ENCODE measurements at places on chromosomes 16 and 17.

GRCh38 chr16:79897453-79898146, 297.1 kb upstream of the MAF start:
- no peak for DNase-seq

- DNase-seq: no peak
These were observed 114.3 kb downstream of the MGAT5B start for GRCh38 chr17:76982408-76983074.

- DNase-seq: no peak
These were observed 3.7 kb upstream of the CACNA1G start for GRCh38 chr17:50556803-50557202.

GRCh38 chr16:31213877-31214707, at the start of gene TRIM72:
Gene TRIM72 (plus strand): TSS chr16:31214119. CDS start chr16:31214739, 620 bp downstream.
- DNase-seq: no peak

DNA sequence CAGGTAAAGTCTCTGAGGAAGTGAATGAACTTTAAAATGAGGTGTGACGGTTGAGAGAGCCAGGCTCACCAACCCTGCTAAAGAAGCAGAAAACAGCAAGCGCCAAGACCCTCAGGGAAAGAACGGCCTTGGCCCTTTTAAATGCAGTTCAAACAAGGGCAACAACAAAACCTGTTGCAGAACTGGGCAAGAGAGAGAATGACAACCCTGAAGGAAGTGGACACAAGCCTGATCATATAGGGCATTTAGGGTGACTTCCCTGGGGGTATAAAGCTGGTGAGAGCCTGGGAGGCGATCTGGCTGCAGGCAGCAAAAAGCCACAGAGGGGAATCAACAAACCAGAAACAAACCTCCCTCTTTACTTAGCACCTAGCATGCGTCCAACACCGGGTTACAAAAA, 1.0 kb downstream of the CPPED1 start:
- DNase-seq: no peak

- no peak for DNase-seq
These were observed 2.1 kb upstream of the TEX19 start for GRCh38 chr17:82356845-82357355.

- DNase-seq: no peak
These were observed 20.2 kb downstream of the CHCT1 start for GRCh38 chr17:60442271-60443173.

- DNase-seq: no peak
These were observed 684 bp downstream of the YPEL2 start for GRCh38 chr17:59331929-59332748.

DNA sequence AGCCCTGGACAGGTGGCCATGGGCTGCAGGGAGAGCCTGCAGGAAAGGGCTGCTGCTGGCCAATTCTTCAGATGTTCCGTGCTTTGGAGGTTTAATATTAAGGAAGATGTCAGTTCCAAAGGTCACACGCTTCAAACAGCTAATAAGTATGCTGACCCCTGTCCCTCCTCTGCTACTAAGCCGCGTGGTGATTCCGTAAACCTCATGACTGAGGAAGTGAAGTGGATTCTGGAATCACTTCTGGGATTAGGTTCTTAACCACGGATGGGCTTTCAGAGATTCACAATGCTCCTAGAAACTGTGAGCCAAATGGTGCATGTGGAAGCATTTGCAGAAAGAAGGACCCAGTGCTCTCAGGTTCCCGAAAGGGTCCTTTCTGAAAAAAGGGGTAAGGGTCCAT, 28.5 kb upstream of the ERN1 start:
- no peak for DNase-seq

DNA sequence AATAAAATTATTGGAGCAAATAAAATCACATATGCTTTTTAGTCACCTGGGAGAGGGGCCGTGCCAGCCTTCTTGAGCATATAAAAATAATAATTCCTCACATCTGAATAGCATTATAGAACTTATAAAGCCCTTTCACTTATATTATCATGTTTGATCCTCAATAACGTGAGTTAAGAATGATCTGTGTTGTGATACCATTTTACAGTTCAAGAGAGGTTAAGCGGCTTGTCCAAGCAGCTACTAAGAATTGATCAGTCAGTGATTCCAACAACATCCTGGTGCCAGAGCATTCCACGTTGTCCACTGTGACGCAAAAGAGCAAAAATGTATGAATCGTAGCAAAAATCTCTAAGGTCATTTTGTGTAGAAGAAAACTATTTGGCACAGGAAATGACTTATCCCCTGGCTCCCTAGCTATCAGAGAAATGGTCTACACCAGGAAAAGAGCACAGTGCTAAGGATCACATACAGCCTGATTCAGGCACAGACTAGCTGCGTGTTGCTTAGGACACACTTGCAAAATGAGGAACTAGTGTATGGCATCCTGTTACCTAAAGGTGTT, 33.0 kb downstream of the ANKFN1 start:
- DNase-seq: no peak

- no peak for DNase-seq
These were observed 124.9 kb downstream of the SOCS1 start for GRCh38 chr16:11130978-11131665.
